Stimulated activated naive B cell treated with anti-CD40 and anti-IgM and Interleukin-4, amounts not matched to agents 10 μg/mL and 1 μg/mL and 100 μg/mL, for 72 hours (primary cell): ENCODE measurements at places on chromosomes 3 and 15.

DNA sequence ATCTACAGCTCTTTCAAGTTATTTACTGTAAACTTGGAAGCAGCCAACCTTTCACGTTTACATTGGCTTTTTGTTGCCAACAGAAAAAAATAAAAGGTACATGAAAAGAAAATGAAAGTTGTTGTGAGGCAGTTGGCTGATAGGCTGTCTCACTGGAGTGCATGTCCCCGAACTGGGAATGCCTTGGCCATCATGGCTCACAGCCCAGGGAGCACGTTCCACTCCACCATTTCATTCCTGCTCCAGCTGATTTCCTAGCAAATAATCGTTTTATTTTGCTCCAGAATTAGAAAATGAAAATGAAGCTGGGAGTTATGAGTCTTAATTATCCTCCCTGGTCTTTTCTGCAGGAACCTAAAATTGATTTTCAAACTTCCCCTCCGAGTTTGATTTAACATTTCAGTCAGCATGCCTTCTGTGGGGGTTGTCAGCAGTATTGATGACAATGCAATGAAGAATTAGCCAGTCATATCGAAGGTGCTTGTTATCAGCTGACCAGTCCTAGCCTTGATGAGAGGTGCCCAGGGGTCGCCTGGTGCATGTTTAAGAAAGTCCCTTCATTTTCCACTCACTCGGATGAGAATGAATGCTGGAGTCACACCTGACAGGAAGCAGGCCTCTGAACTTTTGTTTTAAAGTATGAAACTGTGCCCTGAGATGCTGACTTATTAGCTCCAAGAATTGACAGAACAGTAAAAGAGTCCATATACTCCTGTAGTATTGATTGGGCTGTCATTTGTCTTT lies 293.7 kb upstream of the TRIM42 start:
- no peak overlapping the region for H3K27ac ChIP-seq
- no peaks in the 10 kb centered on the region for H3K4me1 ChIP-seq
- H3K4me3 ChIP-seq = no peak overlapping the region
- no peaks in the 10 kb centered on the region for H3K27me3 ChIP-seq

GRCh38 chr3:172869784-172870518 lies 119.4 kb downstream of the ECT2 start:
- H3K4me1 ChIP-seq = no peaks in the 10 kb centered on the region
- no peaks in the 10 kb centered on the region for H3K27me3 ChIP-seq
- no peaks in the 10 kb centered on the region for H3K36me3 ChIP-seq
- no peak overlapping the region for H3K4me3 ChIP-seq

GRCh38 chr3:15924914-15925313 lies 127.1 kb upstream of the ANKRD28 start:
- H3K27me3 ChIP-seq = no peaks in the 10 kb centered on the region
- H3K4me1 ChIP-seq = no peaks in the 10 kb centered on the region
- no peak overlapping the region for H3K27ac ChIP-seq
- no peak for DNase-seq

DNA sequence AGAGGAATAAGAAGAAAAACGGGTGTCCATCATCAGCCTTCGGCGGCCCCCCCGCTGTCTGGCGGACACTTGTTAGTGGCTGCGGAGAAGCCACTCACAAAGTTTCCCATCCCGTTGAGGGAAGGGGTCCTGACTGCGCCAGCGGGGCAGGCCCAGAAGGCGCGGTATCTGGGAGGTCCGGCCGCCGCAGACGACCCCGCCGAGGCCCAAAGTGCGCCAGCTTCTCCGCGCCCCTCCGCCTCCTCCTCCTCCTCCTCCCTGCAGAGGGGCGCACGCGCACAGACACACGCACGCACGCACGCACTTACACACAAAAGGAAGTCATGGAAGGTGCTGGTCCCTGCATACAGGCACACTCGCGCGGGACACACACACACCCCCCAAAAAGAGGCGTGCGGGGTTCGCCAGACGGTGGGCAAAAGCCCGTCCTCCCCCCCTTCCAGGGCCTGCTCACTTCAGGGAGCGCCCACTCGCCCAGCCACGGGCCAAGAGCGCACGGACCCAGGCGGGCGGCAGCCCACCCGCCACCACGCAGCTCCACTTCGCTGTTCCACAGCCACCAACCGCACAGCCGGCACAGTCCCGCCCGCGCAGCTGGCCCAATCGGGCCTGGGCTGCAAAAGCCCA lies 18.0 kb downstream of the ZNF148 start:
- peaks cover 16% of the 10 kb centered on the region for H3K36me3 ChIP-seq
- DNase-seq = peak; percentile 41
- peak overlapping the region; percentile 89 for H3K27ac ChIP-seq
- no peaks in the 10 kb centered on the region for H3K27me3 ChIP-seq
- peak overlapping the region; percentile 77 for H3K4me3 ChIP-seq

- H3K36me3 ChIP-seq = no peaks in the 10 kb centered on the region
- peaks cover 17% of the 10 kb centered on the region for H3K27me3 ChIP-seq
- no peak overlapping the region for H3K27ac ChIP-seq
Observed at GRCh38 chr15:42111924-42112323, 17.6 kb upstream of the PLA2G4D start.

DNA sequence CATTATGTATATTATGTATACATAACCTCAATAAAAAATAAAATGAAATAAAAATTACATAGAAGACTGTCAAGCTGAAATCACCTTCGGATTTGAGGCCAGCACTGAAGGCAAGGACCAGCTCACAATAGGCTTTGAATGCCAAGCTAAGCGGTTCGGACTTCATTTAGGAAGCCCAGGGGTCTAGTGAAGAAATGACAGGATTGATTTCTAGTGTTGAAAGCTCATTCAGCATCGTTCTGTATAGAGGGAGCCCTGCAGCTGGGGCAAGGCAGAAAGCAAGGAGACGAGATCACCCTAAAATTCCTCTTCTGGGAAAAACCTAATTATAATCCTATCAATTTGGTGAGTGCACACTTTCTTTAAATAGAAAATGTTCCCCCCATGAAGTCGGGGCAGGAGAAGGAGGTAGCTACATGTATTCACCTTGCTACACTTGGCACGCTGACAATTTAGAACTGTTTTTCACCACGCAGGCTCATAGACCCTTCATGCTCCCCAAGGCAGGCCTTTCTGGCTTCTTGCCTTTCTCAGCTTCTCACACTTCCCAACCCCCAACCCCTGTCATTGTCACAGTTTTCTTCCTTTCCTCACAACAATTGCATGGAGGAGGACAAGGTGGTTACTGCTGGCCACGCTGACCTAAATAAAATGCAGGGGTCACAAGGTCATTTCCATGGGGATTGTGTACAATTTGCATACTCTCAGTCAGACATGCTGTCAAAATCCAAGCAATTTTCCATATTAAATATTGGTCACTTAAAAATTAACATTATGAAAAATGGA lies 44.4 kb upstream of the SSR3 start:
- H3K27ac ChIP-seq = no peak overlapping the region
- H3K4me1 ChIP-seq = no peaks in the 10 kb centered on the region
- no peaks in the 10 kb centered on the region for H3K36me3 ChIP-seq
- H3K27me3 ChIP-seq = peaks cover 4% of the 10 kb centered on the region

DNA sequence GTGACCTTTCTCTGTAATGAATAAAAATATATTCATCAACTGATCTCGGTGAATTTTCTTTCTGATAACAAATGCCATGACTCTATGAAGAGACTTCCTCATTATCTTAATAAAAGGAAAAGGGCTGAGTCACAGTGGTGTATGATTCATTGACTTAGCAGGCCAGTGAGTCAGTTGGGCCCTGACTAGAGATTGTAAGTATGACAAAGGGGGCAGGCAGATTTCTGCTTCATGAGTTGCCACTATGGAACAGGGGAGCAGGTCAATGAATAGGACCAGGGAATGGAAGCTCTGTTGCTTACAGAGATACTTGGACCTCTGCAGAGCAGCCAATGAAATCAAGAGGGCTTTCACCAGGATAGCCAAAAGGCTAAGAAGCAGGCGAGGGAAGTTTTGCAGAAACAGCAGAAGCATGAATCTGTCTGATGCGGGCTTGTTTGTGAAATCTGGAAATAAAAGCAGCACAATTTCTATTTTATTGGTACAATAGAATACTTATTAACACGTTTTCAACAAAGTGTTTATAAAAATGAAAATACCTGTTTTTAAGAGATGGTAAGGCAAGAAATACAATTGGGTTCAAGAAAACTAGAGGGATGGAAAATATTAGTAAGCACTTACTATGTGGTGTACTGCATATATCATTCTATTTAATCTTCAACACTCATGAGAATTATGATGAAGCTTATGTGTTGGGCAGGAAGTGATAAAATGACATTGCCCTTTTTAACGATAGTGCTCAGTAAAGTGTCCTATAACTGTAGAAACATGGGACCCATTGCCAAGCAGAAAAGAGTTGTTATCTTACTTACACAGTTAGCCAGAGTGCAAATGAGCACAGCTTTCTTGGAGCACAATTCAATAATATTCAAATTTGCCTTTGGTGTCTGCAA lies 169.8 kb upstream of the MYRIP start:
- no peak overlapping the region for H3K27ac ChIP-seq
- peaks cover 6% of the 10 kb centered on the region for H3K27me3 ChIP-seq
- H3K4me1 ChIP-seq = peaks cover 16% of the 10 kb centered on the region
- H3K36me3 ChIP-seq = no peaks in the 10 kb centered on the region
- H3K4me3 ChIP-seq = no peak overlapping the region

- H3K27me3 ChIP-seq = peaks cover 5% of the 10 kb centered on the region
- H3K27ac ChIP-seq = no peak overlapping the region
- H3K36me3 ChIP-seq = no peaks in the 10 kb centered on the region
- H3K4me3 ChIP-seq = no peak overlapping the region
- no peak for DNase-seq
Observed at GRCh38 chr15:23566651-23567050, 1.2 kb downstream of the MKRN3 start.

DNA sequence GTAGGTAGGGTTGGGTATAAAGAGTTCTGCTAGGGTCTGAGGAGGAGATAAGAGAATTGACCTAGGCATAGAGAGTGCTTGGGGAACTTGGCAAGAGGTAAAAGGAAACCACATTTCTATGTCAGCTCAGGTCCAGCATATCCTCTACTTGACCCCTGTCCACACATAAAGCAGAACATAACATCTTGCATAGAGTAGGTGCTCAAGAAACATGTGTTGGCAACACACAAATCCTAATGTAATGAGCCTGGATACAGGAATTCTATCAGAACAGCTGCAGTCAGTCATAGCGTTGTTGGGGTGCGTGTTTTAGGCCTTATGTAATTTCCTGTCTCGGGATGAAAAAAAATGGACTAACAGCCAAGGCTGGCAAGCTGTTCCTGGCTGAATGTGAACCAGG lies 35.0 kb upstream of the PLCL2 start:
- DNase-seq = no peak
- H3K36me3 ChIP-seq = no peaks in the 10 kb centered on the region
- no peaks in the 10 kb centered on the region for H3K27me3 ChIP-seq
- H3K27ac ChIP-seq = peak overlapping the region; percentile 78

GRCh38 chr15:55627730-55628368 lies 39.7 kb upstream of the PYGO1 start:
- H3K36me3 ChIP-seq = no peaks in the 10 kb centered on the region
- no peak overlapping the region for H3K4me3 ChIP-seq
- H3K4me1 ChIP-seq = peaks cover 2% of the 10 kb centered on the region
- no peak overlapping the region for H3K27ac ChIP-seq
- no peaks in the 10 kb centered on the region for H3K27me3 ChIP-seq
- DNase-seq = no peak
